ENCODE measurements at places on chromosomes 7 and 10. TPM values are rescaled to one million over a fixed set of nuclear protein-coding genes. Genes with fewer than 3 reads are reported as not detected.

GRCh38 chr10:110487411-110488331 lies 10.0 kb upstream of the DUSP5 start:
- no peak for DNase-seq

DNA sequence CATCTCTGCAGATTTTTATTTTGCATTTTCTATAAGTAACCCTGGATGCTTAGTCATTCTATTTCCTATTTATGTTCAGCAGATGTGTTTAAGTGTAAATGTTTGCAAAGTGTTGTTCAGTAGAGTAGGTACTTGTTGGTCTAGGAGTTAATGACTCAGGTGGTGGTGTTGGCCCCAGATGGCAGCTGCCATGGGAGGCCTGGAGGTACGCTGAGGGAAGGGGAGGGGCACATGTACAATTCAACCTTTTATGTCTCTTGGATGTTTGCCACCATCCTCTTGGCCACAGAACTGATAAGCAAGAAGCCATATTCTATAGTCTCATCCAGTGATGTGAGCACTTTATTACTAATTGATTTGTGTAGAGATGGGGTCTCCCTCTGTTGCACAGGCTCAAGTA lies 68.1 kb upstream of the SLC39A12 start:
- no peak for DNase-seq

DNA sequence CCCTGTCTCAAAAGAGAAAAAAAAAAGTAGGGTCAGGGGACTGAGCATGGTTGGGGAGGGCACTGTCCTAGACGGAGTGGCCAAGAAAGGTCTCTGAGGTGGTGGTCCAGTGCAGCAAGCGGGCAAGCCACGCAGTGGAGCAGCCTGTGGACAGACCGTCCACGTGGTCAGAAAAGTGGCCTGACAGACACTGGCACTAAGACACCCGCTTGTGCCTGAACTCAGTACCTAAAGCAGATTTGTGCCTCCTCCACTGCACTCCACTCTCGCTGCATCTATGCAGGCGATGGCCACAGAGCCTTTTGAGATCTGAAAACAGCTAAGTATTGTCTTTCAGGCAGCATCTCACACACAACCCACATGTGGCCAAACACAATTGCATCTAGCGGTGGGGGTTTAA lies 8.8 kb downstream of the ASB10 start:
- no peak for DNase-seq

GRCh38 chr10:15558136-15558535 lies 161.6 kb downstream of the ITGA8 start:
- no peak for DNase-seq

DNA sequence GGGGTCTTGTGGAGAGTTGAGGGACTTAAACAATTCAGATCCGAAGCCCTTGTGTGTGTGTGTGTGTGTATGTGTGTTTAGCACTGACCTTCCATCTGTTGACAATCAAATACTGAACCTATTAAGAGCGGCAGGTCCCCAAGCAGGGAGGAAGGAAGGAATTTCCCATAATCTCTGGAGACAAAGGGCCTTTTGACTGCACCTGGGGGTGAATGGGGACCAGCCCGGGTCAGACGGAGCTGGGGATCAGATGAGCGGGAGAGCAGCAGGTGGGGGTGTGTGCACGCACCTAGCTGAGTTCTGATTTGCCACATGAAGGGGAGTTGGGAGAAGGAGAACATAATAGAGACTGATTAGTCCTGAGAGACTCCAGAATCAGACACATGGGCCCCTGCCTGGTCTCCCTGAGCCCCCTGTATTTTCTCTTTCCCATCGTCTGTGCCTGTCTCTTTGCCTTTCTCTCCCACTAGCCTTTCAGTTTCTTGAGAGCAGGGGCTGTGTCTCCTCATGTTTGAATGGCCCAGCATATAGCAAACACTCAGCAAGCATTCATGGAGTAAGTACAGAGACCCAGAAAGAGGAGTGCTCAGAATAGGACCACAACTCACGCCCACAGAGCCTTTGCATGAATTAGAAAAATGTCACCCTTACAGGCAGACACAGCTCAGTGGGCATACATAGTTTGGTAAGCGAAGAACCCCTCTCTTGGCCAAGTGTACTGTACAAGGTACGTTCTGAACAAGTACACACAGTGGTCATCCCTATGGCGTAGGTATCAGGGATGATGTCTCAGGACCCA lies 288.3 kb upstream of the HABP2 start:
- DNase-seq = no peak

DNA sequence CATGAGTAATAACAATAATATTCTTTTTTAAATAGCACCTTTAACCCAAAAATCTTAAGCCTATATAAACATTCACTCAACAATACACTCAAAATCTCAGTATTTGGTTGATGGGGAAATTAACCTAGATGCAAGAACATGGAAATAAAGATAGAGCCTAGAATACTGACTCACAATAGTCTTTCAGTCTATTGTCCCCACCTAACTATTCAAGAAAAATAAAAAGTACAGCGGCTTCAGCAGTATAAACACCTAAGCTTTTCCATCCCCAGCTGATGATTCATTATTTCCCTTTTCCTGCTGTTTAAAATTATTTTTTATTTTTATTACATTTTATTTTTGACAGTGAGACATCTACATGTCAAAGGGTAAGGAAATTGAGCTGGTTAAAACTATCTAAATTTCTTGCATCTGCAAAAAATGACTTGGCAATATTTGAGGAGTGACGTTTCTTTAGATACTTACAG lies 201.4 kb downstream of the FZD1 start:
- DNase-seq = no peak

GNGT1 gene
- not detected for polyA plus RNA-seq

SFXN2 gene
- 48.3 TPM for polyA plus RNA-seq
